ENCODE measurements at places on chromosomes 2 and 18.

DNA sequence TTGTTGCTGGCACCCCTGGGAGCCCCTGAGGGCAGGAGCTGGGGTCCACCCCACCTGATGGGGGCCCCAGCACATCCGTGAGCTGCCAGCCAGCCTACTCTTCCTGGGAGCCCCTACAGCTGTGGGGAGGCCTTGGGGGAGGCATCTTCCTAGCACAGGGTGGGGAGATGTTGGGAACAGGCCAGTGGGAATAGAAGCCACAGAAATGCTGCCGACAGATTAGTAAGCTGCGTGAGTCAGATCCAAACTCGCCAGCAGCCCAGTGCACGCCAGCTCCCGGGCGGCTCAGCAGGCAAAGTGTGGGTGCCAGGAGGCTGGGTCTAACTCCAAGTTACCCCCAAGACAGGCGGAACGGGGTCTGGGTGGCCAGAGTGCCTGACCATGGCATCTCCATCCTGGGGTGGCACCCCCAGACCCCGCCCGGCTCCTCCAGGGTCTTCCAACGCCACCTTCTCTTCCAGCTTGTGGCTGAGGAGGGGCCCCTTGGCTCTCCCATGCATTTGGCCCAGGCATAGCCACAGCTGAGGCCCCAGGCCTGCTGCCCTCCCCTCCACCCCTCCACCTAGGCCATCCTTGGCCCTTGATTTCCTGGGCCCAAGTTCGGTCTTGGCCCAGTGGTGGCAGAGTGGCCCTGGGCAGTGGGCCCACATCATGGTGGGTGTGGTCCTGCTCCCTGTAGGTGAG lies 15.3 kb downstream of the CROCC2 start:
- peak; percentile 95 for DNase-seq

DNA sequence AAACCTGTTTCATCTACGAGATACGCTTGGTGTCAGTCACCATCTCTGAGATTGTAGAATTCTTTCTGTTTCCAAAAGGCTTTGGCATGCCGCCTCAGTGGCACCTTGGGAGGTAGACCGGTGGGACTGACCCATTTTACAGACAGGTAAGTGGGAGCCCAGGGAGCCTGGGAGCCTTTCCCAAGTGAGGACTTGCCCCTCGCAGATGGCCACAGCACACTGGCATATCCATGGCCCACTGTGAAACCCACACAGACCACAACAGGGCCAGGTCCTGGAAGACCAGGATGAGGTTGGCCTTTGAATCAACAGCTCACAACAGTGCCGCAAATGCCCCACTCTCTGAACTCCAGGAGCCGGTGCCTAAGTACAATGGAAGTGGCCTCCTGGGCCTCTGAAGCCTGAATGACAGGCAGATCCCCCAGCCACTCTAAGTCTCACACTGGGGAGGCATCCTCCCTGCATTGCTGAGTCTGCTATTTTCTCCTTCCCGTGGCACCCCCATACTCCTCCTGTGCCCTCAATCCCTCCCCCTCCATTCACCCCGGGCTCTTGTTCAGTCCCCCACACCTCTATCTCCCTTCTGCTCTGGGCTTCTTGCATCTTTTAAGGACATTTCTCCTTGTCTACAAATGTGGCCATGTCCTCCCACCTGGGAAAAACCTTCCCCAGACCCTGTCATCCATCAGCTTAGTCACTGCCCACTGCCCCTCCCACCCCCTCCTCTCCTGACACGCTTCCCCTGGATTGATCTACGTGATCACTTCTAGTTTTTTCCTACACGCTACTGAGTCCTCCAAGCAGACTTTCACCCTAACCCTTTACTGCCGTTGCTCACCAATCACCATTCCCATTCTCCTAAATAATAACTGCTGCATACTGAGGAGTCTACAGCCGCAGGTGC lies 26.2 kb downstream of the CENPA start:
- DNase-seq, result no peak

GRCh38 chr2:109231996-109232705 lies 103.1 kb downstream of the SH3RF3 start:
- no peak for DNase-seq

- DNase-seq, result no peak
Measured at GRCh38 chr2:241199897-241200821, 11.7 kb downstream of the ANO7 start.

- DNase-seq, result no peak
Measured at GRCh38 chr2:6506859-6507258, 358.8 kb downstream of the CMPK2 start.

- DNase-seq, result no peak
Measured at GRCh38 chr2:238598802-238599530, 172.2 kb downstream of the ASB1 start.

DNA sequence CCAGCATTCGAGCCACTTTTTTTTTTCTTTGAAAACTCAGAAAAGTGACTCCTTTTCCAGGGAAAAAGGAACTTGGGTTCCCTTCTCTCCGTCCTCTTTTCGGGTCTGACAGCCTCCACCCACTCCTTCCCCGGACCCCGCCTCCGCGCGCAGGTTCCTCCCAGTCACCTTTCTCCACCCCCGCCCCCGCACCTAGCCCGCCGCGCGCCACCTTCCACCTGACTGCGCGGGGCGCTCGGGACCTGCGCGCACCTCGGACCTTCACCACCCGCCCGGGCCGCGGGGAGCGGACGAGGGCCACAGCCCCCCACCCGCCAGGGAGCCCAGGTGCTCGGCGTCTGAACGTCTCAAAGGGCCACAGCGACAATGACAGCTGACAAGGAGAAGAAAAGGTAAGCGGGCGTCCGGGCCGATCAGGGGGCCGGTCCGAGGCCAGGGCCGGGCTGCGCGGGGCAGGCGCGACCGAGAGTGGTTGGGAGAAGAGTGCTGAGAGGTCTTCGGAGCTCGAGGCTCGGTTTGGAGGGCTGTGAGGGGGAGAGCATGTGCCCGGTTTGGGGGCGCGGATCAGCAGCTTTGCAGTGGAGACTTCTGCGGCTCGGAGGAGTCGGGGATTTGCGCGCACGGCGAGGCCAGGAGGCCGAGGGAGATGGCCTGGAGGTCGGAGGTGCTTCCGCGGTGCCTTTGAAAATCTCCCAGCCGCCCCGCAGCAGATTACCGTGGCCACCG lies 502 bp downstream of the EPAS1 start:
- DNase-seq, result no peak

GRCh38 chr2:187316040-187316439 lies 132.0 kb downstream of the CALCRL start:
- no peak for DNase-seq

DNA sequence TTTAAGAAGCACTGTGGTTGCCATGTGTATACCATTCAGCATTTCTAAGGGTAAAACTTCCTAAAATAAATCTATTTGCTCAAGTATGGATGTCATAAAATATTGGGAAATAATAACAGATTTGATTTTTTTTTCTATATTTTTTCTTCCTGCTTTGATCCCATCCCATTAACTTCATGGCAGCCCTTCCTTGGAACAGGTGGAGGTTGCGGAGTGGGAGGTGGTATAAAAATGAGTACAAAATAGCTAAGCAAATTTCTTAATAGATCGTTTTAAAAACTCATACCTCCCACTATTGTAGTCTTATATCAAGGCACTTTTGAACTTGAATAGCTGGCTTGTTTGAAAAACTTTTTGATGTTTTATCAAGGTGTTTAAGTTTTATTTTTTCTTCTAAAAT lies 152.1 kb upstream of the KYNU start:
- no peak for DNase-seq

- no peak for DNase-seq
Measured at GRCh38 chr2:239035361-239035814, 187.5 kb downstream of the TWIST2 start.

- DNase-seq, result no peak
Measured at GRCh38 chr2:172342078-172342477, 85.3 kb upstream of the ITGA6 start.

- no peak for DNase-seq
Measured at GRCh38 chr18:80253871-80254492, 6.7 kb upstream of the PARD6G start.

DNA sequence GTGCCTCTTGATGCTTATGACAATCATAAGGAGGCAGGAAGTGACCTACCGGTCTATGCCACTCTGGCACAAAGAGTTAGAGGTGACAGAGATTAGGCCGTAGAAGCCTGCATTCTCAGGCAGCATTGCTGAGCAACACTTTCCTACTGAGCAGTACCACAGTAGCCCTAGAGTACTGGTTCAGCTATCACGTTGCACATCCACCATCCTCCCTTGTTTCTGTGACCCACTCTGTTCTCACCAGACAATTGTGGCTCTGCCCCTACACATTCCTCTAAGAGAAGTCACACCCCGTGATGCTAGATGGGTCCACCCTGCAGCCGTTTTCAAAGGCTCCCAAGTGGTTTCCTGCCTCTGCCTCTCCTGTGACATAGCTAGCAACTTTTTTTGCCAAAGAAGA lies 22.6 kb upstream of the SUCLG1 start:
- DNase-seq, result peak; percentile 83

- DNase-seq, result peak; percentile 29
Measured at GRCh38 chr2:132620115-132620514, 49.9 kb downstream of the LYPD1 start.

GRCh38 chr2:149585166-149585885 lies 2.2 kb downstream of the MMADHC start:
- DNase-seq, result no peak

DNA sequence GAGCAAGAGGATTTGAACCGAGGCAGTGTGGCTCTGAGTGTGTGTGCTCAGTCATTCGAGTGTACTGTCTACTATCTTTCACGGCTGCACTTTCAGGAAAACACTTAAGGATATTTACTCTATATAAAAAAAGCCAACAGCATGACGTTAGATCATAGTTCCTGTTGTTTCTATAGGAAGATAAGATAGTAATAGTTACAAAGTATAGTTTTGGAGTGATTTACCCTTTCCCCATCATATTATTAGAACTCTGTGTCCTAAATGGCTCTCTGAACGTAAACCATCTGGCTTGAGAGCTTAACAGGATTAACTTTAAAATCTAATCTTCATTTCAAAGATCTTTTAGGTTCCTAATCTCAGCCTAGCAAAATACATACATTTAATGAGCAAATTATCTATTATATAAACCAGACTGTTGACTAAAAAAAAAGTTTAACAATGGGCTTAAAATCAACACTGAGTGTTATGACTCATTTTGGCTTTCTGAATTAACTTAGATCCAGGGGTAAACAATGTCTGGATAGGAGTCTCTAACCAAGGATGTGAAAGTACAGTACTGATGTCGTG lies 150.3 kb upstream of the DNMT3A start:
- peak; percentile 62 for DNase-seq

- DNase-seq, result no peak
Measured at GRCh38 chr18:64238076-64238475, 89.2 kb upstream of the LINC00305 start.

DNA sequence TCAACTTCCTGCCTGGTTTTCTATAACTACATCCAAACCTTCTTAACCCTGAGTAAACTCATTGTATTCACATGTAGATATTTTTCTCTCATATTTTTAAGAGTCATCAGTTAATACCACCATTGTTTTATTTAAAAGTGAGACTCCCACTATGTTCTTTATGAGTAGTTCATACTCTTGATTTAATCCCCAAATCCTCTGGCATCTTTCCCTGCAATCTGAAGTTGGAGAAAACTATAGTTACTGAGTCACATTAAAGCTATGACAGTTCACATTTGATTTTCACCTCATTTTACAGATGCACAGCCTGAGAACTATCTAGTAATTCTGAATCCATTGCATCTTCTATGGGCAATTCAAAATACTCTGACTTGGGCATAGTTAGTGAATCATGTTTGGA lies 1358.7 kb upstream of the NRXN1 start:
- peak; percentile 88 for DNase-seq

- DNase-seq, result peak; percentile 22
Measured at GRCh38 chr2:197345846-197346370, 35.3 kb upstream of the ANKRD44 start.

- no peak for DNase-seq
Measured at GRCh38 chr2:22929998-22930397, 455.0 kb upstream of the KLHL29 start.

DNA sequence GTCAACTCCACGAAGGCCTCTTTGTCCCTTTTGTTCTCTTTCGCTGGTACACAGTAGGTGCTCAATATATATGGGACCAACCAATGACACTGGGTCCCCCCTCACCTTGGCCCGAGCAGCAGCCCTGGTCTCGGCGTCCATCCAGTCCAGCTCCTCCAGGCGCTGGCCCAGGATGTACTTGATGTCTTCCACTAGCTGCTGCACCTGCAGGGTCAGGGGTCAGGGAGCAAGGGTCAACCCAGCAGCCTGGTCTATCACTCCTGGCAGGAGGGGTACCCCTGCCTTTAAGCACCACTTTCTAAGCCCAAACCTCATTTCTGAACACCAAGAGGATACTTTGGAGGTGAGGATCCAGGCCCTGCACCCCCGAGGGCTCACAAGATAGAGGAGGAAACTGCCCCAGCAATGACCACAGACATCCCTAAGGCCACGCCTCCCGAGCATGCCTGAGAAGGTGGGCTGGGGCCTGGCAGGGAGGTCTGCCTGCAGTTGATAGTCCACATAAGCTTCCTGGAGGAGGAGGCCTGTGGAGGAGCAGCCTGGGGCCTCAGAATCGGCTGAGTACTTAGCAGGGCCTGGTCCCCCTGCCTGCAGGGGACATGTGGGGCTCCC lies 4.2 kb downstream of the ECEL1 start:
- DNase-seq, result no peak

DNA sequence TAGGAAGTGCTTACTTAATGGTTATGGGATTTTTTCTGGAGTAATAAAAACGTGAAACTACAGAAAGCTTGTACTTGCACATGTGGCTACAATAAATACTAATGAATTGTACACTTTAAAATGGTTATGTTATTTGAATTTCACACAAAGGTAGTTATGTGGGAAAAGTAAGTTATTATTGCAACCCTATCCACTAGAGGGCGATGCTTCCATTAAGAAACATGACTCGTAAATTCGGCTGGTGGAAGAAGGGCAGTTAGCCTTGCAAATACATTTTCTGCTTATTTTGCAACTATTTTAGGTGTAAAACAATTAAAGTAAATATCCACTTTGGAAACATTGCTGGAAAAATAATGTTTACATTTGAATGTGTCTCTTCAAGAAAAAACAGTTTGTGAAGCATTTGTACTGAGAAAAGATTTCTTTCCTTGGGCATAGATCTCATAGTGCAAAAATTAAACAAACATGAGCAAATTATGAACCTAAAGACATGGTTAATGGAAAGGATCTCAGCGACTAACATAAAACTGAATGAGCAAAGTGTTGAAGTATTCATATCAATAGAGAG lies 68.1 kb upstream of the CSRNP3 start:
- DNase-seq, result peak; percentile 57

- peak; percentile 26 for DNase-seq
Measured at GRCh38 chr2:88521445-88522073, 69.1 kb upstream of the FOXI3 start.

All from fibroblast of skin of back (primary cell).